ENCODE measurements at places on chromosomes 13 and 19. TPM values are rescaled to one million over a fixed set of nuclear protein-coding genes. Genes with fewer than 3 reads are reported as not detected.

LGI4 gene
- polyA plus RNA-seq = 3.4 TPM

NCLN gene
- polyA plus RNA-seq = 85.6 TPM

PAK4 gene
- 28.3 TPM for polyA plus RNA-seq

MATK gene
- polyA plus RNA-seq = 14.1 TPM

TPTE2 gene
- polyA plus RNA-seq = not detected

NCR1 gene
- 1.8 TPM for polyA plus RNA-seq

CLIP3 gene
- 15.2 TPM for polyA plus RNA-seq

- H3K27me3 ChIP-seq = no peaks in the 10 kb centered on the region
- no peak overlapping the region for H3K27ac ChIP-seq
- no peaks in the 10 kb centered on the region for H3K4me1 ChIP-seq
- no peak overlapping the region for H3K4me3 ChIP-seq
- H3K36me3 ChIP-seq = no peaks in the 10 kb centered on the region
Measured at GRCh38 chr19:46571495-46571894, 29.6 kb upstream of the CALM3 start.

GRCh38 chr19:13401388-13401787 lies 104.9 kb downstream of the CACNA1A start:
- peak; percentile 62 for DNase-seq
- H3K27me3 ChIP-seq = no peaks in the 10 kb centered on the region
- H3K4me3 ChIP-seq = no peak overlapping the region
- peaks cover 9% of the 10 kb centered on the region for H3K4me1 ChIP-seq
- H3K36me3 ChIP-seq = no peaks in the 10 kb centered on the region

- DNase-seq = no peak
- no peaks in the 10 kb centered on the region for H3K36me3 ChIP-seq
- H3K4me3 ChIP-seq = no peak overlapping the region
- H3K27me3 ChIP-seq = no peaks in the 10 kb centered on the region
Measured at GRCh38 chr19:11230621-11231386, 8.6 kb upstream of the ANGPTL8 start.

DNA sequence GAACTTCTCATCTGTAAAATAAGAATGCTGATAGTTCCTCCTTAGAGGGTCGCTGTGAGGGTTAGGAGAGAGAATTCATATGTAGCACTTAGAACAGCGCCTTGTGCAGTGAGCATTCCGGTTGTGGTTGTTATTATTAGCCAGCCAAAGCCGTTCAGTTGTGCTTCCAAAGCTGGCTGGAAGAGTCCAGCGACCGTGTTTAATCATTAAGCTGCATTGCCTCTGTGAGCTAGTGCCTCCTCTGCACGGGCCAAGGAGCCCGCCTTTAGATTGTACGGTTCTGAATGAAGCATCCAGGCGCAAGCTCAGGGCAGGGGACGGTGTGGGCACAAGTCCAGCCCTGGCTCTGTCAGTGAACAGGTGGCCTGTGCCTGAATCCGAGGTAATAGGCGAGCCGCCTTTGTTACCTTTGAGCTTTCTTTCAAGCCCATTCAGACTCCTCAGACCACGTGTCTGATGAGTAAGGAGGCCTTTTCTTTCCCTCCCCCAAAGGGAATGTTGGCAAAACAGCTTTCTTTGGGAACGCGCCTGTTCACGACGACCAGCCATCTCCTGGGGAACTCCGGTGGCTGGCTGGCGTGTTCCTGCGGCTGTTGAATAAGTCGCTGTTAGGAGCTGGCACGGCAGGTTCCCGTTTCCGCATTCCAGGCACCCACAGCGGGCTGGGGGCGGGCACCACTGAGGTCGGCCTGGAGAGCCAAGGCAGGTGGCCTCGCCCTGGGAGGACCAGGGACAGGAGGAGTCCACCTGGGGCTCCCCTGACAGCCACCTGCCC lies 25.1 kb downstream of the SIPA1L3 start:
- H3K4me1 ChIP-seq = peaks cover 59% of the 10 kb centered on the region
- peak overlapping the region; percentile 47 for H3K4me3 ChIP-seq
- H3K27ac ChIP-seq = peak overlapping the region; percentile 98
- peak; percentile 90 for DNase-seq
- H3K36me3 ChIP-seq = peaks cover 9% of the 10 kb centered on the region
- no peaks in the 10 kb centered on the region for H3K27me3 ChIP-seq

DNA sequence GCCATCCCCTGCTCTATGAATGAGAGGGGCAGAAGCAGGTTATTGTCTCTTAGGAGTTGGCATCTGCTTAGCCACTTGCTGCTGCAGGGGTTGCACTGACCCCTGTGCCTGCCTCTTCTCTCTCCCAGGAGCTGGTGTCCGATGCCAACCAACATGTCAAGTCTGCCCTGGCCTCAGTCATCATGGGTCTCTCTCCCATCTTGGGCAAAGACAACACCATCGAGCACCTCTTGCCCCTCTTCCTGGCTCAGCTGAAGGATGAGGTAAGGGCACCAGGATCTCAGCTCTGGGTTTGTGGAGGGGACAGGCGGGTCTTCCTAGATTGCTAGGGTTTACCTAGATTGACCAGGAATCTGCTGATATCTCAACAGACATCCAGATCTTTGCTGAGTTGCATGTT lies 26.5 kb downstream of the PPP2R1A start:
- no peaks in the 10 kb centered on the region for H3K27me3 ChIP-seq
- no peak for DNase-seq
- H3K4me1 ChIP-seq = no peaks in the 10 kb centered on the region
- H3K27ac ChIP-seq = no peak overlapping the region

GRCh38 chr19:51253088-51253806 lies 2.4 kb downstream of the SIGLECL1 start:
- H3K4me3 ChIP-seq = no peak overlapping the region
- H3K36me3 ChIP-seq = no peaks in the 10 kb centered on the region
- H3K27me3 ChIP-seq = no peaks in the 10 kb centered on the region
- no peak overlapping the region for H3K27ac ChIP-seq
- DNase-seq = no peak
- 0 out of 2 replicates have a peak, but pooled peaks cover 3% of the 10 kb centered on the region for H3K4me1 ChIP-seq

- DNase-seq = peak; percentile 100
- no peak overlapping the region for H3K27ac ChIP-seq
- peaks cover 9% of the 10 kb centered on the region for H3K36me3 ChIP-seq
- no peaks in the 10 kb centered on the region for H3K4me1 ChIP-seq
- peak overlapping the region; percentile 65 for H3K4me3 ChIP-seq
Measured at GRCh38 chr19:13817018-13817614, 21.9 kb downstream of the ZSWIM4 start.

- 0 out of 2 replicates have a peak, but pooled peaks cover 18% of the 10 kb centered on the region for H3K36me3 ChIP-seq
- H3K4me3 ChIP-seq = no peak overlapping the region
- DNase-seq = no peak
Measured at GRCh38 chr19:5929625-5930024, 15.6 kb downstream of the CAPS start.

GRCh38 chr19:11797491-11797890 lies 832 bp upstream of the ZNF491 start:
- peak; percentile 94 for DNase-seq
- peaks cover 34% of the 10 kb centered on the region for H3K27me3 ChIP-seq
- H3K36me3 ChIP-seq = no peaks in the 10 kb centered on the region
- H3K4me3 ChIP-seq = peak overlapping the region; percentile 86
- peaks cover 15% of the 10 kb centered on the region for H3K4me1 ChIP-seq
- H3K27ac ChIP-seq = no peak overlapping the region

DNA sequence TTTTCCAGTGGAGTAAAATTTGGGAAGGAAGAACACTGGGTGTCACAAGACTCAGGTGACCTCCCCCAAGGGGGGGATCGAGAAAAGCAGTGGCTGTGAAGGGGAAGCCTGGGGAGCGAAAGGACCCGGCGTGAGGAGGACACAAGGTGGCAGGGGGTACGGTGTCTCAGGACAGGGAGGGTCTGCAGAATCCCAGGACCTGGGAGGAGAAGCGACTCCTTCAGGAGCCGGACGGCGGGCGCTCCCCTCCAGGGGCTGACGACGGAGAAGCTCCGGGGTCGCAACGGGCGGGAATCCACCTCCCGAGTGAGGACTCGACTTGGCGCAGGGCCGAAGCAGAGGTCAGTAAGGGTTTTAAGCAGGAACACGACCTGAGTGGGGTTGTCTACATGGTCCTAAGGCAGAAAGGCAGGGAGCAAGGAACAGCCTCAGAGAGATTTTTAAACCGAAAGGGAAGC lies 529 bp downstream of the ZNF836 start:
- peak overlapping the region; percentile 98 for H3K4me3 ChIP-seq
- 0 out of 2 replicates have a peak overlapping the region, but pooled peaks have one; percentile 30 for H3K27ac ChIP-seq

- H3K36me3 ChIP-seq = no peaks in the 10 kb centered on the region
- no peak overlapping the region for H3K27ac ChIP-seq
- peaks cover 11% of the 10 kb centered on the region for H3K4me1 ChIP-seq
- no peaks in the 10 kb centered on the region for H3K27me3 ChIP-seq
- no peak overlapping the region for H3K4me3 ChIP-seq
Measured at GRCh38 chr13:105518086-105518485, 1017.4 kb downstream of the EFNB2 start.

DNA sequence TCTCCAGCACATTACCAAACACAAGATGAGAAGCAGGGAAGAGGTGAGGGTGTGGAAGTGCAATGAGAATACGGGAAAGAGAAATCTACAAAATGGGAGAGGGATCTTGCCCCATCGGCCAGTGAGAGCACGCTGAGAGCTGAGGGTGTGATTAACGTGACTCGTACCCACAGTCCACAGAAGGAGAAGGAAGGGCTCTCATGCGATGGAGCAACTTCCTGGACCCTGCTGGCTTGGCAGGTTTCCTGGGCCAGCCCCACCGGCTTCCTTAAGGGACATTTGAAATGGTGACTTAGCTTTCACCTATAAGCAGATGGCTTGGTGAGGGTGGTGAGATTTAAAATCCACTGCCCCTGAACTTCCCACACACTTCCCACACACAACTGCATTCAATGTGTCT lies 740.1 kb downstream of the UQCRFS1 start:
- H3K4me1 ChIP-seq = peaks cover 8% of the 10 kb centered on the region
- no peak for DNase-seq
- H3K36me3 ChIP-seq = no peaks in the 10 kb centered on the region

- no peaks in the 10 kb centered on the region for H3K4me1 ChIP-seq
- H3K4me3 ChIP-seq = peak overlapping the region; percentile 74
- no peak overlapping the region for H3K27ac ChIP-seq
Measured at GRCh38 chr13:45416516-45417128, 1.6 kb downstream of the SLC25A30 start.

Data from GM23338 (cell line).